Heart left ventricle (tissue), 16 donors: ENCODE measurements at places on chromosomes 2 and 18. TPM values are rescaled to one million over a fixed set of nuclear protein-coding genes. Genes with fewer than 3 reads are reported as not detected.

GRCh38 chr2:21043744-21044532, at the start of gene APOB:
APOB (minus strand) TSS chr2:21044073; CDS start chr2:21043945, 128 bp downstream.
- H3K27ac ChIP-seq: peak within 1 kb of the TSS; percentile 19
- H3K36me3 ChIP-seq: no peaks in the 10 kb centered on the region
- no peaks in the 10 kb centered on the region for H3K4me1 ChIP-seq
- peak; percentile 36 for DNase-seq
- no peak within 1 kb of the TSS for H3K4me3 ChIP-seq
- peaks cover 5% of the 10 kb centered on the region for H3K27me3 ChIP-seq

DNA sequence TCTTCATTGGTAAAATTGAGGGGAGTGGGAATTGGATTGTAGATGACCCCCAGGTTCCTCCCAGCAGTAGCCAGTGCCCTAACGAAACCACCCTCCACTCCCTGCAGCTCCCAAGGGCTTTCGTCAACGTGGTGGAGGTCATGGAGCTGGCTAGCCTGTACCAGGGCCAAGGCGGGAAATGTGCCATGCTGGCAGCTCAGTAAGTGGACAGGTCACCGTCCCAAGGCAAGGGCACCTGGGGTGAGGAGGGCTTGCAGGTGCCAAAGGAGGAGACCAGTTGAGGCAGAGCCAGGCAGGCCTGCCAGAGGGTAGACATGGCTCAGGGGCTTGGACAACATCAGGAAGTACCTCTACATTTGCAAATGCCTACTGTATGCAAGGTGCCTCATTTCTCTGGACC, 122.6 kb upstream of the PPP1CB start:
- H3K4me1 ChIP-seq: peaks cover 44% of the 10 kb centered on the region
- no peak for DNase-seq
- H3K36me3 ChIP-seq: no peaks in the 10 kb centered on the region

- H3K27me3 ChIP-seq: no peaks in the 10 kb centered on the region
- H3K4me1 ChIP-seq: peaks cover 8% of the 10 kb centered on the region
- no peak overlapping the region for H3K27ac ChIP-seq
These were observed 54.2 kb upstream of the MAPRE3 start for GRCh38 chr2:26916128-26916692.

DNA sequence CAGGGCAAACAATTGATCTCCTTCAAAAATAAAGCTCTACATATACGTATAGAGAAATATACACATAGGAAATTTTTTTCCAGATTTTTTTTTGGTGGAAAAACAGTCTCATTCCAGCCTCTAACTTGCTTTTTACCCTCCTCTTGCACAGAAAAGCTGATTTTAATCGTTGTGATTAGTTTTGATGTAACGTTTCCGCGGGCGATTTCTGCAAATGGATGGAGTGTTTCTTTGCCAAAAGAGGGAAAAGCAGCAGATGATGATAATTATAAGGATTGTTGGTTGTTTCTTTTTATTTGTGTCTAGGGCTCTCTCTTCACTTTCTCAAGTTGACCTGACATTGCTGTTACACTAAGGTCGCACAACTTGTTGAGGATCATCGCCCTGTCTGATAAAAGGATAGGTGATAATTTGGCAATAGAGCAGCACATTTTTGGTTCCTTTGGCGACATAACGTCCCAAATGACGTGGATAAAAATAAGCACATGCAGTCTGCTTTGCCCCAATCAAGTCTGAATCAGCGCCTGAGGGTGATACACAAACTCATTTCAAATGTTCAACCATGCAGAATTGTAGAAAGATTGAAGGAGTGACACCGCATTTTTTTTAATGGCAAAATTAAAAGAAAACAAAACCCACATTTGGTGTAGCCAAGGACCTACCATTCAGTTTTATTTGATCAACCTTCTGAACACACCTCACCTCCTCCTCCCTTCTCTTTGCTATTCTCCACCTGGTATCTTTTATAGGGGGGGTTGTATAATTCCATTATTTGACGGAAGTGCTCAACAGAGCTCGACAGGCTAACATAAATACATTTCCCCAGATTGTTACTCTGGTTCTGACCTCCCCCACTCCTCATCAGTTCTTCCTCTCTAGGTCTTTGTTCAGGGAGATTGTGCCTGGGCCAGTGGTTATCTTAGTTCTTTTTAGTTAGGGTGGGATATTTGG, 109.6 kb upstream of the KCTD1 start:
- no peak for DNase-seq
- peak overlapping the region; percentile 86 for H3K27ac ChIP-seq
- peak overlapping the region; percentile 88 for H3K4me3 ChIP-seq
- peaks cover 11% of the 10 kb centered on the region for H3K27me3 ChIP-seq
- peaks cover 15% of the 10 kb centered on the region for H3K4me1 ChIP-seq

DNA sequence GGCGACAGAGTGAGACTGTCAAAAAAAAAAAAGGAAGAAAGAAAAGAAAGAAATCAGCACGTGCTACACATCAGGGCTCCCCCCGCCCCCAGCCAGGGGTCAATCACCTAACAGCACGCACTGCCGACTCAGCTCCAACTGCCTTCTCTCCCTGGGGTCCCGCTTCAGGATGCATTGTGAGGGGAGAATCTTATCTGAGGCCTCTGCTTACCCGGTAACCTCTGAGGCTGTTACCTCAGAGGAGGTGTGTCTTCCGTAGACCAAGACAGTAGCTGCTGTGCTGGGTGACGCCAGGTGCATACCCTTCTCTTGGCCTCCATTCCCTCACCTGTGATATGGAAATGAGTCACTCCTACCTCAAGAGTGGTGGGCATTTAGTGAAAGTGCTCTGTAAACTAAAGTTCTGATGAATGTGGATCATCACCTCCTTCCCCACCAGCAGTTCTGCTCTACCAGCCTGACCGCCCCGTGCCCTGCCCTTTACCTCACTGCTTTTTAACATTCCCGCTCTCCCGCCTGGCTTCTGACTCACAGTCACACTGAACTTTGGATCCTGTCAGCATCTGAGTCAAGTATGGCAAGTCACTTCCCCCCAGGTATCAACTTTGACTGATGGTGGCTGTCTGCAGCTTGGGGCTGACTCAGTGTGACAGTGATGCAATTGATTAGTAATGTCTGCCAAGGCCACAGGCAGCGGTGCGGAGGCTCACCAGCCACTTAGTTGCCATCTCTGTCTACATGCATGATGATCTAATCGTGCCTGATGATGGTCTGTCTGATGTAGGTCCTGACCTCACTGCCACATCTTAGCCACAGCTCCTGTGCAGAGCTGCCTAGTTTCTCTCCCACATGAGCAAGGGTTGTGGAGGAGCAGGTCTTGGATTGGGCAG, 20.1 kb downstream of the ARID5A start:
- DNase-seq: no peak
- H3K4me3 ChIP-seq: no peak overlapping the region
- no peak overlapping the region for H3K27ac ChIP-seq

The DGUOK gene
- 26.1 TPM for total RNA-seq

The MPP4 gene
- total RNA-seq: not detected

The DNAJC5G gene
- 0.36 TPM for total RNA-seq

The RSAD2 gene
- 5.4 TPM for total RNA-seq

The ERBB4 gene
- 23.7 TPM for total RNA-seq

The TPRKB gene
- 36.4 TPM for total RNA-seq

The KRTCAP3 gene
- total RNA-seq: not detected

The IL18RAP gene
- 0.25 TPM for total RNA-seq

The ANKRD62 gene
- not detected for total RNA-seq
